ENCODE measurements at places on chromosomes 16 and 17.
A peak's percentile ranks its signal among the peaks of the same experiment; 100 is the strongest.

DNA sequence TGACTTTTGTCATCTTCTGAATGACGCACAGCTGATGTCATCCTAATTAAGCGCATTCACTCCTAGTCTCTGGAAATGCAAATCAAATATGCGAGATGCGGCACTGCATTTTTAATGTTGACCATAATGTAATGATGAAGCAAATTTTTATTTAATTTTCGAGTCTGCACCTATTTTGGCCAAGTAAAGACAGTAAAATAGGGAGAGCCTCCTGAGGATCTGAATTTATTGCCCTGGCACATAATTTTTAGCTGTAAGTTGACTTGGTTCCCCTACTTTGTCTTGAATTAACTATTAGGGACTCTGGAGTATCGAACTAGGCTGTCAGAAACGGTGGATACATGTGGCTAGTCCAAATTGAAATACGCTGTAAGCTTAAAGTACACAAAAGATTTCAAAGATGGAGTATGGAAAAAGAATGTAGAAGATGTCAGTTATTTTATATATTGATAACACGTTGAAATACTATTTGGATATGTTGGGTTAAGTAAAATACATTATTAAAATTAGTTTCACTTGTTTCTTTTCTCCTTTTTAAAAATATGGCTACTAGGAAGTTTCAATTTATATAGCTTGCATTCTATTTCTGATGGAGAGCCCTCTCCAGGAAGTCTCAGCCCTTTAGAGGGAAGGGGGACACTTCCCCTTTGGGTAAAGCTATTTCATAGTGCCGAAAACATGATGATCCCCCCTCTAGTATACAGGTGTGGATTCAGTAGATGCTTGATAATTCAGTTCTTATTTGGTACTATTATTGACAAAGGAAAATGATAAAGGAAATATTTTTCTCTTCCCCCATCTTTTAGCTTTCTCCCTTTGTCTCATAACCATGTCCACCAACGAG lies 991 bp downstream of the KPNA2 start:
- DNase-seq, result peak; percentile 41

GRCh38 chr17:71342737-71343136 lies 778.1 kb upstream of the SOX9 start:
- DNase-seq, result peak; percentile 61

DNA sequence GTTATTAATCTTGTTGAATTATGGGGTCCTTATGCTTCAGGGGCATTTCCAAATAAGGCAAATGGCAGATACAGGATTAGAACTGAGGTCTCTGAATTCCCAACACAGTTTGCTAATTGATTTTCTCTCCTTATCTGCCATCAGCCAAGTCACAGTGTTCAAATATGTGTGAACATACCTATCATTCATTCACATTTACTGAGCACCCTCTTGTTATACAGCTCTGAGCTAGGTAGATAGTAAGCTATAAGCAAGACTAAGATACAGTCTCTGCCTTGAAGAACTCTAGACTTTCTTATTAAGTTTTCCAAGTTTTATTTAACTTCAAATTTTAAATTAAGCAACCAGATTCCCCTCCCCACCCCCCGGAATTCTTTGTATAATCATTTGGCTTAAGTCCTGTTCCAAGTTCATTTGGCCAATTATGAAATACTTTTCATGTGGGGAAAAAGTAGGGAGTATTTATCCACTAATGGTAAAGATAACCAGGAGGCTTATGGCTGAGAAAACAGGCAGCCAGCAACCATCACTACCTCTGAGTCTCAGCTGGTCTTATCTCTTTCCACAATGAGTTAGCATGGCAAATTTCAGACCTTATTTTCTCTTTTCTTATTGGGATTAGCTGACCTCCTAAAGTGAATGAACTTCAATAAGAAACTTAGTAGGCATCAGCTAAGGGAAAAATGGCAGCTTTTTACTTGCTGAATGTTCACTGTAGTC lies 31.4 kb upstream of the CORO6 start:
- no peak for DNase-seq

DNA sequence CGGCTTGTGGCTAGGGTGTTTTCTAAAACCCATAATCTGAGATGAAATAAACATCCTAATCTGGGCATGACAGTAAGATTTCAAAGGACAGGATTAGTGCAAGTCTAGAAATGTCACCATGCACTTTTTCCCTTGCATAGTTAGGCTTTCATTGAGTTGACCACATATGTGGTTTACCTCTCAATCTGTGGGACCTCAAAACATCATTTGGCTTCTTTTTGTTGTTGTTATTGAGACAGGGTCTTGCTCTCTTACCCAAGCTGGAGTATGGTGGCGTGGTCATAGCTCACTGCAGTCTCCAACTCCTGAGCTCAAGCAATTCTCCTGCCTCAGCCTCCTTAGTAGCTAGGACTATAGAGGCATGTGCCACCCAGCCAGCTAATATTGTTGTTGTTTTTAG lies 197.8 kb downstream of the CEP112 start:
- no peak for DNase-seq

GRCh38 chr16:79188115-79188738 lies 412.3 kb downstream of the MAF start:
- no peak for DNase-seq

GRCh38 chr17:47702391-47702995 lies 8.5 kb downstream of the TBKBP1 start:
- no peak for DNase-seq

GRCh38 chr16:70685061-70685937 lies 554 bp downstream of the MTSS2 start:
- no peak for DNase-seq

All from fibroblast of skin of abdomen (primary cell).